ENCODE measurements at places on chromosomes 13 and 19.
A peak's percentile ranks its signal among the peaks of the same experiment; 100 is the strongest.

DNA sequence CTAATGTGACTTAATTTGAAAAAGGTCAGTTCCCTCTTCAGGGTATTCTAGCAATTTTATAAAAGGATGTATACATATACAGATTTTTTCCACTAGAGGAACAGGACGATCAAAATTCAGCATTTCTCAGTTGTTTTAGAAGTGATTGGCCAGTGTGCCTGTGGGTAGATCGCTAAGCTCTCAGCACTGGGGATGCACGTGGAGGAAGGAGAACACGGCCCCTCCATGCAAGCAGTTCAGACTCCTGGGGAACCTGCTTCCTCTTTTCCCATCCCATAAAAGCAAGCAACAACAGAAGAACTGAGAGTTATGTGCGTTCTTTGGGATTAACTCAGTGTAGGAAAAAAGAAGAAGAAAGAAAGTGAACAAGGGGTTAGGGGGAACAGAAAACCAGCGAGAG is 328.8 kb downstream of the FOXO1 start:
- no peak for ATAC-seq

DNA sequence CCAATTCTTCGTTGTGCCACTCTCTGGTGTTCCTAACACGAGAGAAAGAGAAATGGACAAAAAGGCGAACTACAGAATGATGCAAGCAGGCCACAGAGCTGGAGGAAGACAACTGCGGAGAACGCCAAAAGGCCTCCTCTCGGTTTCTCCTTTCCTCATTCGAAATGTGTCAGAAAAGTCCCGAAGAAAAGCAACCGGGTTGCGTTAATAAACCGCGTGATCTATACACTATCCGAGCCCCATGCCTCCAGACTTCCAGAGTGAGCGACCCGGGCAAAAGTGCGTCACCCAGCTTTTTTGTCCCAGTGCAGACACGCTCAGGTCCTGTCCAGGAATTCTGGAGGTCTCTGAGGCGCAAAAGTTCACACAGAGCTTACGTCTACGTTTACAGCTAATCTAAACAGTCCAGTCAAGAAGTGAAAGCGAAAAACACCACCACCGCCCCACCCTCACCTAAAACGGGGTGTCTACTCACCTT is 413 bp downstream of the N4BP2L2 start:
- peak; percentile 92 for ATAC-seq

- no peak for ATAC-seq
These were observed 88.0 kb downstream of the PCCA start for GRCh38 chr13:100176801-100177400.

GRCh38 chr19:18634612-18635297 is 2.1 kb upstream of the KLHL26 start:
- no peak for ATAC-seq

GRCh38 chr13:108270442-108270841 is 924 bp downstream of the TNFSF13B start:
- no peak for ATAC-seq

DNA sequence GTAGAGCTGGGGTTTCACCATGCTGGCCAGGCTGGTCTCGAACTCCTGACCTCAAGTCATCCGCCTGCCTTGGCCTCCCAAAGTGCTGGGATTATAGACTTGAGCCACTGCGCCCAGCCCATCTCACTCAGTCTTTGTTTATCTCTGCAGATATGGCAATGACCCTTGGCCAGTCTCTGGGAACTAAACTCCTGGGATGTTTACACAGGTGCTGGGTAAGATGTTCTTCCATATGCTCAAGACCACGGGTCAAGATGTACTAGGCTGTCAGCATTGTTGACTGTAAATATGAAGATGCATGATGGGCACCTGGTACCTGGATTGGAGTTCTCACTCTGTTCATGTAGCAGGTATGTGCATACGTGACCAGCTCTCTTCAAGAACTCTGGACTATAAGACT is 35.8 kb downstream of the ZNF473 start:
- ATAC-seq: no peak

GRCh38 chr13:100522618-100523309 is 65.8 kb downstream of the GGACT start:
- ATAC-seq: no peak

DNA sequence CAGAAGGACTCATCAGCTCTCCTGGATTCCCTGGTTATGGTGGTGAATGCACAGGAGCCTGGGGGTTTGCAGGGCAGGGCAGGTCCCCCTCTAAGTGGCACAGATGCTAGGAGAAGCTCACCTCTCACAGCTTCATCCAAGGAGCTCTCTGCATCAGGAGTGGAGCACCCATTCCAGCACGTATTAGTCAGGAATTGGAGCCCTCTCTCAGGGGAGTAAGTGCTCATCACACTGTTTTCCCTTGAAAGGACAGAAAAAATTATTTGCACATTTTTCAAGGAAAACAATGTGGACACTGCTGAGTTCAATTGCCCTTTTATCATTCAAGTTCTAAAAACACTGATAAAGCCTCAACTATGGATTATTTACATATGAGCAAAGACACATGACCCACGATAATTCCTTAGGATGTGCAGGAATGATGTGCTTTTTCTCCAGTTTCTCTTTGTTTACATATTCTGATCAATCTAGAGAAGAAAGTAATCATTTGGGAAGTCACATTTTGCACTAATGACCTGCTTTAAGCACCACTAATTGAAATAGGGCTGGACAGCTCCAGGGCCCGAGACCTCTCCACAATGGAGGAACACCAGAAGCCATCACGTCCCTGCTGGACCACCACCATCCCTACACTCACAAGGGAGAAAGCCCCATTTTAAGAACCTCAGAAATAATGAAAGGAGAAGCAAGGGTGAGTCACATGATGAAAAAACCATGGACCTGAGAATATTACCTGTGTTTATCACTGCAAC is 40.6 kb downstream of the SOHLH2 start:
- no peak for ATAC-seq

GRCh38 chr19:50300814-50301606 is 28.2 kb downstream of the KCNC3 start:
- ATAC-seq: peak; percentile 90
